NCI-H748 treated with DMSO at 0.1 percent for 48 hours (cell line): ENCODE measurements at places on chromosomes 16 and 17.

- DNase-seq, result no peak
Observed at GRCh38 chr17:34442387-34443111, 79.5 kb upstream of the CCL1 start.

DNA sequence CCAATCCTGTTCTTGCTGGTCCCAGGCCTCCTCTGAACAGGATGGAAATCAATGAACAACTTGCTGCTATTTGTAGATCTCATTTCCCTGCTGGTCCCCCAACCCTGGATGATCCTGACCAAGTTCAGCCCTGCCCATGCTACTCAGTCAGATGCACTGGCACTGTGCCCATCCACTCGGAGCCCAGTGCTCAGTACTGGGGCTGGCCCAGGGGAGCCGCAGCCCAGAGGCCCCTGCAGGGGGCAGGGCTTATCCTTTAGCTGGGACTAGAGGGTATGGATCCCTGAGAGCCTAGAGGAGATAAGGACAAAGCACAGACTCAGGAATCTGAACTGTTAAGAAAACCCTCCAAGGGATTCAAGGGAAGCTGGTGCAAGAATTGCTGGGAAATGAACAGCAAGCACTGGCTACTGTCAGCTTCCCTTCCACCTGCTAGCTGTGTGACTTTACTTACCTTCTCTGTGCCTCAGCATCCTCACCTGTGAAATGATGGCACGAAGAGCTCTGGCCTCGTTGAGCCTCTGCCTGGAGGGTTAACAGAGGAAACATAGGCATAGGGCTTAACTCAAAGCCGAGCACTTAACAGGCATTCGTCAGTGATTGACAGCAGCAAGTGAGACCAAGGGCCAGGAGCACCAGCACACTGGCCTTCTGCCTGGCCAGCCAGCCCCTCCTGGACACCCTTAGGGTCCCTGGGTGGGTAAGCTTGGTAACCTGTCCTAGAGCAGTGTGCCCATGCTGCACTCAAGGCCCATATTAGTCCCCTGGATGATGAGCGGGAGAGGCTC lies 29.8 kb upstream of the C1QL1 start:
- no peak for DNase-seq

DNA sequence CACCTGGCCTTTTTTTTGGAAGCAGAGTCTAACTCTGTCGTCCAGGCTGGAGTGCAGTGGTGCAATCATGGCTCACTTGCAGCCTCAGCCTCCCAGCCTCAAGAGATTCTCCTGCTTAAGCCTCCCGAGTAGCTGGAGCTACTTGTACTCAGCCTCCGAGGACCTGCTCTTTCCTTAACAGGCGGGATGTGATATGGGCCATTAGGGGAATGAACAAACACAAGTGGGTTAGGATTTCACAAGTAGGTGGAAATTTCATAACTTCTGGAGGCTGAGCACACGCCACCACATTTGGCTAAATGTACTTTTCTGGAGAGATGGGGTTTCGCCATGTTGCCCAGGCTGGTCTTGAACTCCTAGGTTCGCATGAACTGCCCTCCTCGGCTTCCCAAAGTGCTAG lies 4.1 kb downstream of the PAM16 start:
- DNase-seq, result no peak

DNA sequence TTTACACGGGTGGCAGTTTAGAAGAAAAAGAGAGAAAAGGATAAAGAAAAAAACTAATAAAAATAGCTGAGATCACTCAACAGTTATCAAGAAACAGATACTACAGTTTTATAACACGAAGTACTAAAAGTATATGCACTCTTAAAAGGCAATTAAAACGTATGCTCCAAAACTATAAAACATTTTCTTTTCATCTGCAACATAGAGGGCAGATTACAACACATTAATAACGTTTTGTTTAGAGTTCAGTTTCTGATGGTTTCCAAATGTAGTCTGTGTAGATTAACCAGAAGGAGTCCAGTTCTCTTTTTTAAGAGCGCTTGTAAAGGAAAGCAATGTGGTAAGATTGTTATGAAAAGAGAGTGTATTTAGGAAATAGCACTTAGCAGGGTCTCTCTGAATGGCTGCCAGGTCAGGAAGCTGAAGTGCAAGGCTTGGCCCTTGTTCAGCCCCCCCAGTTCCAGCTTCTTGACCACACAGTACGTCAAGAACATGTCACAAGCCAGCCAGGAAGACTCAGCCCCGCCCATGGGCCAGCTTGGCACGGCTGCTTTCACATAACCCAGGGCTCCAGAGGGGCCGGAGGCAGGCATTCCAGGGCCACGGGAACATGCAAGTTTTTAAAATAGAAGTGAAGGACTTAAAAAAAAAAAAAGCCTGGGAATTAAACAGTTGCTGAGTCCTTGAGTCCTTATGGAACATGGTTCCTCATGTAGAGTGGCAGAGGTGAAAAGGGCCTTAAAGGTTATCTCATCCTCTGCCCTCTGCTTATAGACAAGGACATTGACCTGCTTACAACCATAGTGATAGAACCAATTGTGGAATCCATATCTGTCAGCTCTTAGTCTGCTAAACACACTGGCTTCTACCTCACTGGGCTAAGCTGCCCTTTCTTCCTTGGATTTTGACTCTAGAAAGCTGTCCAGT lies 147.4 kb upstream of the TBX2 start:
- DNase-seq, result no peak

DNA sequence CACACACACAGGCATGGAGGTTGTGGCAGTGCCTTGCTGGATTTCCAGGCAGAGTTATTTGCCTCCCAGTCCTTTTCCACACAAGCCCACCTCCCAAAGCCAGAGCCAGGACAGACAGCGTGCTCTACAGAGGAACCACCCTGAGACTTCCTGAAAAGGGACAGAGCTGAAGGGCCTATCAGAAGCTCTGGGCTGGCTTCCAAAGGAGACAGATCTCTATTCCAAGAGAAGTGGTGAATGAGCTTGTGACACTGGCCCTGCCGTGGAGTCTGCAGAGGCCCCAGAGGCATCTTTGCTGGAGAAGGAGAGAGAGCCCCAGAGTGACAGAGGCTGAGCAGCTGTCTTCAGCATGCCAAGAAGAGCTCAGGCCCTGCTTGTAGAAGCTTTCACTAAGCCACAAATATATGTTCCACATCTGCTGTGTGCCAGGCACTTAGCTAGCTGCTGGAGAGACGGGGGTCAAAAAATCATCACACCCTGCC lies 8.3 kb upstream of the LPCAT2 start:
- DNase-seq, result no peak

DNA sequence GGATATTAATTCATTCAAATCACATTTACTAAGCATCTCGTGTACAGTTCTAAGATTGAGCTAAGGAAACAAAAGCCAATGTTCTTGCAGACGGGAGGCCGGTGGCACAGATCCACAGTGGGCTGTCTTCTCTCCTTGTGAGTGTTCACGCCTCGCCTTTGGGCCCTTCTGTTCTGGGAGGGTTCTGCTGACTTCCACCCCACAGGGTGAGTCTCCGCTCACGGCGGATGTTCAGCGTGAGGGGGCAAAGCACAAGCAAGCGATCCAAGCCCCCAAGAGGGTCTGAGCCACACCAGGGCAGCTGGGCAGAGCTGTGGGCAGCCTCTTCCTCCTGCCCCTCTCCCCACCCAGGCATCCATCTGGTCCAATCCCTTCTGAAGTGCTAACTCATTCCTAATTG lies 84.3 kb upstream of the DOC2B start:
- no peak for DNase-seq

GRCh38 chr16:67423611-67424260 lies 7.2 kb upstream of the HSD11B2 start:
- no peak for DNase-seq

GRCh38 chr16:81651758-81652718 lies 127.1 kb upstream of the PLCG2 start:
- DNase-seq, result peak; percentile 53

DNA sequence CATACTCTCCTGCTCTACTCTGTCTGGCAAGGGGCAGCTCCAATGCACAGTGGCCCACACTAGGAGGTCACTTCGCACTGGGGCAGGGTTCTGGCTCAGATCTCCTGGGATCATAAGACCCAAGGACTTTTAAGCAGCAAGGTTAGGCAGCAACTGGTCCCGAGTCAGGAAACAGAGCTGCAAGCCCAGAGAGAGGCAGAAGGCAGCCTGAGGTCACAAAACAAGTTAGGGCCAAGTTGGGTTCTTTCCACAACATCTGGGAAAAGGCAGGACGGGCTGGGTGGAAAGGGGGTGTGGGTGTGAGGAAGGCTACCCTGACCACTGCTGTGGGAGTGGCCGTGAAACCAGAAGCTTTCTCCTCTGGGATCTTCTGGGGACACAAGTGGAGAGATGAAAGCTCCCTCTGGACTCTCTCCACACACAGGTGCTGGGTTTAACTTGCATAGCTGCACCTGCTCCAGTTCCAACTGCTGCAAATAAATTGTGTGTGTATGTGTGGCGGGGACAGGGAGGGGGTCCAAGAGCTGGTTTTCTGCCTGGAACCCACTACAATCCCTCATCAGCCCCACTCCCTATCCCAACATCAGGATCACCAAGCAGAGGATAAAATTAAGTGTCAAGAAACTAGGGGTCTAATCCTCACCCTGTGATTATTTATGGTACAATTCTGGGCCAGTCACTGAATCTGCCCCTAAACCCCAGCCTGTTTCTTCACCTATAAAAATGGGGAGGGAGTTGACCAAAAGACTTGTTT lies 8.0 kb upstream of the TSPOAP1 start:
- no peak for DNase-seq

DNA sequence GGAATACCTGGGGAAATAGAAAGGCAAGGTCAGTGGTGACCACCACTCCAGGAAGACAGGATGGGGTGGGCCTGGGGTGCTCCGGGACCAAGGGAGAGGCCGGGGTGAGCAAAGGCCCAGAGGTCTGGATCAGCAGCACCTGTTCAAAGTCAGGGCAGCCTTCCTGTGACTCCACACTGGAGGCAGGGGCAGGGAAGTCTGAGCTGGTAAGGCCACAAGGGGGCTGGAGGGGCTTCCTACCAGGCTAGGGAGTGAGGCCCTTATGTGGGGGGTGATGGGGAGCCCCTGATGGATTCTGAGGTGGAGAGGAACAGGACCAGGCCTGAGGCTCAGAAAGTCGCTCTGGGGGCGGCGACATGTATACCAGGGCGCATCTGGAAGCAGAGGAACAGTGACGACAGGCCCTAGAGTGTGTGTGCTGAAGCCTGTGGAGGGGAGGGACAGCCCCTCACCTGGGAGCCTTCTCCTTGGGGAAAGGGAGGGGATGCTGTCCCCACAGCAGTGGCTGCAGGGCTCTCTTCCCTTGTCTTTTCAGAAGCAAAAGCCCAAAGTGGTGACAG lies 3.7 kb downstream of the C16orf78 start:
- no peak for DNase-seq
